ENCODE measurements at places on chromosomes 5 and 9.

DNA sequence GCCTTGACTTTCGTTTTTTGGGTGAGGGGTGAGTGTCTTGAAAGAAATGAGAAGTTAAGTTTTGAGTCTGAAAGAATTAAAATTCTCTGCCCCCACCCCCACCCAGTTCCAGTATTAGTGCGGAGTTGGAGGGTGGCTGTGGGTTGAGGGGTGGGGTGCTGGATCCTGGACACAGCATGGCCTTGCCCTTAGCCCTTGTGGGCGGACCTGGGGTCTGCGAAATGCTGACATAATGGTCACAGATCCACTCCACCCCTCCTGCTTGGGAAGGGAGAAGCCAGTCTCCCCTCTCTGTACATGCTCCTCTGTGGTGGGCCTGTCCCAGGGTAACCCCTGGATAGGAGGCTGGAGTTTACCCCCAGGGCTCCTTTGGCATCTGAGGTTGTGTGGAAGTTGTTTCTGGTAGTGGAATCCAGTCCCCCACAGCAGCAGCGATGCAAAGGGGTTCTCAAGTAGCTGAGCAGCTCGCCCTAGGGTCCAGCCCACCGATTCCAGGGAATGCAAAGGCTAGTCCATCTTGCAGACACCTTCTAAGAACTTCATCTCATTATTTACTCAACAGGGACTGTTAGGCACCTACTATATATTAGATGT, 42.8 kb upstream of the TCF7 start:
- DNase-seq = no peak

- DNase-seq = no peak
Observed at GRCh38 chr9:136829981-136830885, 12.0 kb upstream of the AJM1 start.

- DNase-seq = no peak
Observed at GRCh38 chr9:69809304-69809863, 11.2 kb upstream of the CFAP95 start.

- DNase-seq = no peak
Observed at GRCh38 chr9:102185371-102185770, 446.9 kb upstream of the GRIN3A start.

DNA sequence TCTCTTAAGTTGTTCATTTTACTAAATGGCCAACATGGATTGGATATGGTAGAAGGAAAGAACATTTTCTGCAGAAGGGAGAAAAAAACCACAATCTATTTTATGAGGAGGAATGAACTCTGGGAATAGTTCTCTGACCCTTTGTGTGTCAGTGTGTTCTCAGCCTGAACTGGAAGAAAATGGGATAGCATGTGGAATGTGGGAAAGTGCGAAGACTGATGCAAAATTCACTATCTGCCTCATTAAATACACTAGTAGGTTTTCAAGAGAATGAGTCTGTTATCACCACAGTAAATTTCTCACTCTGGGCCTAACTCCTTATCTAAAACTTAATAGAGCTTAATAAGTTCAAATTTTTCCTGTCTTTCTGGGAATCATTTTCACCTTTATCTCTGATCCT, 22.7 kb downstream of the ITGA1 start:
- DNase-seq = no peak

GRCh38 chr5:67187006-67187715, 9.4 kb downstream of the CD180 start:
- DNase-seq = no peak

DNA sequence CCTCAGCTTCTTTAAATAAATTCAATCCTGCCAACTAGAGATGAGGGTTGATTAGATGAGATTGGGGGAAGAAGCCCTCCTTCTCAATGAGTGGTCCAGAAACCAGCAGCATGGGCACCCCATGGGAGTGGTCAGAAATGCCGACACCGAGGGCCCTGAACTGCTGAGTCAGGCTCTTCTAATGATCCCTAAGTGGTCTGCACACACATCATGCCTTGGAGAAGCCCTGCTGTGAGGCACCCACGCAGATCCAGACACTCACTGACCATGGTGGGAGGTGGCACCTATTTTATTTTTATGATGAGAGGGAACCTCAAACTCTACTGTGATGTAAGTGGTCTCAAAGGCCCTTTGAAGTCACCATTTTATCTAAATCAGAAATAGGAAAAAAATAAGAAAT, 72.3 kb upstream of the BOD1 start:
- no peak for DNase-seq

GRCh38 chr5:172478256-172478655, 23.9 kb upstream of the SH3PXD2B start:
- no peak for DNase-seq

- no peak for DNase-seq
Observed at GRCh38 chr9:5492965-5493678, 17.2 kb upstream of the PDCD1LG2 start.

DNA sequence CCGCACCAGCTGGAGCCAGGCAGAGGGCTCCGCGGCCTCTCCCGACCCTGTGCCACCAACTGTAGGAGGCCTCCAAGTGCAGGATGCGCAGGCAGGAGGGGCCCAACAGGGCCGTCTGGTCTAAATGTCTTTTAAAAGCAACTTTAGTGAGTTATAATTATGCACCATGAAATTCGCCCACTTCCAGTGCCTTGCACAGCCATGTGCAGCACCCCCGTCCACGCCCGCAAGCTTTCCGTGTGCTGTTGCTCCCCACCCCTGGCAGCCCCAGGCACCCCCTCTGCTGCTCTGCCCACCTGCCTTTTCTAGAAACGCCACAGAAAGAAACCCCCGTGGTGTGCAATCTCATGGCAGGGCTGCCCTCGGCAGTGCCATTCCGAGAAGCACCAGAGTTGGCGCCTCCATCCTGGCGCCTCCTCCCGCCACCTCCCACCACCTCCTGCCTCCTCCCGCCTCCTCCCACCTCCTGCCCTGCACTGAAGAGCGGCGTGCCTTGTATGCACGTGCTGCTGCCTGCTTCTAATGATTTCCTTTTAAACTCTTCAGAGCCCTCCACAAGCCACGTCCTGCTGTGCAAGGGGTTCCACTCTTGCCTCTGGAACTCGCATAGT, 7.5 kb upstream of the SLC6A18 start:
- no peak for DNase-seq

GRCh38 chr5:139181322-139181730, 16.8 kb downstream of the SIL1 start:
- no peak for DNase-seq

- no peak for DNase-seq
Observed at GRCh38 chr5:158748522-158748921, 351.2 kb downstream of the EBF1 start.

DNA sequence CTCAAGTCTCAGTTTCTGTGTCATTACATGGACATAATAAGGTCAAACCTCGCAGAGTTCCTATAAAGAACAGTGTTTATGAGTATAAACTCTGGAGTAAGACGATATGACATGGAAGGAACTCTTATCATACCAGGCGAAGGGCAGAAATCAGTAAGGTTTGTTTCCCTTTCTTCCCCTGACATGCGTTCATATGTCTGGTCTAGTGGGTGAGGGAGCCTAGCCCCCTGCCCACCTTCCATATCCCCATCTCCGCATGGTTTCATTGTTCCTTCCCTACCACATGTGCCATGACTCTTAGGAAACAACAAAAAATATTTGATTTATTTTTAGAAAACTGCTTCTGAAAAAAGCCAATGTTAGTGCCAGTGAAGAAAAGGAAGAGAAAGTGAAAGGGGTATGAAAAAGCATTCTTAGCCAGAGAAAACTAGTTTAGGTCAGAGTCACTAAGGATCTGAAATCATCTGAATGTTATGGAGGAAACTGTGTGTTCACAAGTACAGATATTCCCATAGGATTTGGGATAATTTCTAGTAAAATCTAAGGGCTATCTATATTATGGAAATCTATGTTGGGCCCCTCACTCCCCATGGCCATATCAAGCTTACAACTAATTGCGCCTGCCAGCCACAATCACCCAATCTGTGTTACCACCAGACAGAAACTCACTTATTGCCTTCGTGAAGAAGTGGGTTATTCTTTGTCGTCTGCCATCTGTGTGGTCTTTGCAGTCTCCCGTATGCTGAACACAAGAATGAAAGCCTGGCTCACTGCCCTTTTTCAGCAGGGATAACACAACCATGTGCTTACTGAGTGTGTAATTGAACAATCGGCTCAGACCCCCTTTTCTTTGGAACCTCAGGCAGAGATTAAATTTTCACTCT, 19.9 kb upstream of the HMHB1 start:
- DNase-seq = no peak

DNA sequence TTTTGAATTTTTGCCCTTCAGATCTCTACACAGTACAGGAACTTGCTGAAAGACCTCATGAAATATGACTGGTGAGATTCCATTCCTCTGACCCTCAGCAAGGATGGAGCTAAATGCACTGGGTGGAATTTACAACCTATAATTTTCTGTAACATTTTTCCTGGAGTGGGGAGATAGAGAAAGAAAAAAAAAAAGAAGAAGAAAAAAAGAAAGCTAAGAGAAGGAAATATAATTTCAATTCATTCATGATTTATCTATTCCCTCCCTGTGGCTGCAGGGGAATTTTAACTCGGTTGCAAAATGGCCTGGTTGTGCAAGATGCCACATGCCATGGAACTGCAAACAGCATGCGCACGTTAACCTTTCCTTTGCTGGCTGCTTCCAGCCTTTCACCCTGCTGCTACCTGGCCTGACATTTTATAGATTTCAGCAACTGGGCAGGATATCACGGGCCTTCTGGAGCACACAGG, 155.4 kb downstream of the FSTL4 start:
- no peak for DNase-seq

Measured in SW 1271 (cell line).